ENCODE measurements at places on chromosomes 3 and 15.

DNA sequence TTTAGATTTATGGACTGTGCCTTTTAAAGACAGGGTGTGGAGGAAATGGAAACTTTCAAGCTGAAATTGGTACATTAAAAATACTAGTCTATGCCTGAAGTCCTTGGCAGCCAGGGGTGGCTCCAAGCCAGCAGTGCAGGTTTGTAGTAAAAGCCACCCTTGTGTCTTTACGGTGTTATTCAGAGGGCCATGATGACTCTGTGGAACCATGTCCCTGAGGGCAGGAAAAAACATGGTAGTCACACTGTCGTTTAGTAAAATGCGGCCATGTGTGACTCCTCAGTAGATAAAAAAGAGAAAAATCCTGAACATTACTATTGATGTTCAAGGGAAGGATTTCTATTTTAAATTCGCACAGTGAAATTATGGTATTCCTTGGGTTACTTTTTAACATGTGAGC lies 2.7 kb downstream of the FAN1 start:
- DNase-seq = no peak

- no peak for DNase-seq
Measured at GRCh38 chr3:179076243-179077027, 4.8 kb upstream of the ZMAT3 start.

DNA sequence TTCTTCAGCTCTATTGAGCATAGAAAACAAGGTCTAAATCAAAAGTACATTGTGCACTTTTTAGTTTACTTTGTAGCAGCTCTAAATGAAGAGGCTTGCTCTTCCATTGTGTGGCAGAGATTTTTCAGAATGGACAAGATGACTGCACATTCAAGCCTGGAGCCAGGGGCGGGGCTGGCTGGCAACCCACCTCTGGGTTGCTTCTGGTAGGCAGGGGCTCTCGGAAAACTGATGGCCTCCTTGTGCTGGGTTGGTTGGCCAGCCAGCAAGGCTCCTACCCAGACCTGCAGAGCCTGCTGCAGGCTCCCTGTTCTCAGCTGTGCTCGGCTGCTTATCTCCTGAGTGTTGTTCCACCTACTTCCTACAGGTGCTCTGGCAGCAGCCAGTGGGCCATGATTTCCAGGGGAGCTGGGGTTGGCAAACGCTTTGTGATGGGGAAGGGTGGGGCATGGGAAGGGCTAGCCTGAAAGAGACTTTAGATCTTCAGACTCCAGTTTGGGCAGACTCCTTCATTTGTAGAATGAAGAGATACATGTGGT lies 8.8 kb downstream of the BSN start:
- DNase-seq = no peak

DNA sequence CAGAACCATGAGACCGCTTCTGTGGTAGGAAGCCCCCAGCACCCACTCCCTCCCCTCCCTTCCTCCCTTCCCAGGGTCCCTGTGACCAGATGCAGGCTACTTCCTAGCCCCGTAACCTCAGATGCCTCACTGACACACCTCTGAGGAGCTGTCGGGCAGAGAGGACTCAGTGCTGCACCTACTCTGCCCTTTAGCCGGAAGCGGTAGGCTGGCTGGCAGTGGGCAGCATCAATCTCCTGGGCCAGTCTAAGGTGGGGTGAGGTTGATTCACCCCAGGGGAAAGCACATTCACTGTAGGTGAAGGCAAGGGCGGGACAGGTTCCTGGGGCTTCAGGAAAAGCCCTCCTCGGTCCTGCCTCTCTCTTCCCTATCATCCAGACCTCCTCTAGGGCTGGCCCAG lies 19.1 kb downstream of the CSRNP1 start:
- DNase-seq = no peak

- no peak for DNase-seq
Measured at GRCh38 chr3:76855451-76855850, 184.4 kb upstream of the ROBO2 start.

- peak; percentile 21 for DNase-seq
Measured at GRCh38 chr3:65548848-65549625, 489.7 kb downstream of the MAGI1 start.

GRCh38 chr3:27596921-27597320 lies 112.7 kb upstream of the SLC4A7 start:
- peak; percentile 29 for DNase-seq
